ENCODE measurements at places on chromosomes 5 and 9.

DNA sequence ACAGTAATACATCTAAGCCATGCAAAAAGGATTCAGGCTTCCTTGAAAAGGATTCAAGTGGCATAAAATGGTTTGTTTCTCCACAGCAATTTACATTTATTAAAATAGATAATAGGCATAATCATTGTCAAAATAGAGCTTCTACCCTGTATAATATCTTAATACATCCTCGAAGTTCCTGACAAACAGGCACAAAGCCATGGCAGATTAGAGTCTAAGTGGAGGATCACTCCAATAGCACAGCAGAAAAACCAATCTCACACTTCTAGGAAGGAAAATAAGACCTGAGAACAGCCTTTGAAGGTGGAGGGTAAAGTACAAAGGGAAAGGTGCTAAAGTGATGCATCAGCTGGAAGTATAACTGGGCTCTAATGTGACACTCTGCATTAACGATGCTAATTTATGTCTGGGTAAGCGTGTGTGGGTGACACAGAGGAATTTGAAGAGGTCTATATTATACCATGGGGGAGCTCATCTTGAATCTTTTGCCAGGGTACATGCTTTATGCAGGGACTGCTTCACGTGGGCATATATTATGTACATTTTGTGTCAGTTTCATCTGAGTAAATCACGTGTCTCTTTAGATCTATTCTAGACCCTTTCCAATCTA, 28.8 kb downstream of the PPP2R2B start:
- H3K4me1 ChIP-seq = no peaks in the 10 kb centered on the region
- H3K27me3 ChIP-seq = peaks cover 3% of the 10 kb centered on the region
- DNase-seq = no peak
- H3K4me3 ChIP-seq = no peak overlapping the region

GRCh38 chr5:21058289-21058688, 1070.3 kb upstream of the CDH18 start:
- DNase-seq = no peak
- H3K4me3 ChIP-seq = no peak overlapping the region
- H3K36me3 ChIP-seq = no peaks in the 10 kb centered on the region
- no peaks in the 10 kb centered on the region for H3K4me1 ChIP-seq

DNA sequence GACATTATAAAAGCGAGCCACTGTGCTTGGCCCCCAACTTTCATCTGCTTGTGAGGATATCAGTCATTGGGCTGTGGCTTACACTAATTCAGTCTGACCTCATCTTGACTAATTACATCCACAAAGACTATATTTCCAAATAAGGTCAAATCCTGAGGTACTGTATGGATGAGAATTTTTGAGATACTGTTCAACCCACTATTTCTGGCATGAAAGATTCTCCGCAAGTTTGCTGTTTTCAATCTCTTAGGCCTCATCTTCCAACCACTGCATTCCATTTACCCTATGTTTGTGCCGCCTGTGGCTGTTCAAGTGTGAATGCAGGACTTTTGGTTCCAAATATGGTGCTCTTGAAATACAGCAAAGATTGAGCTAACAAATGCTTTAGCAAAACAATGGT, 400.9 kb upstream of the SGCD start:
- H3K27me3 ChIP-seq = no peaks in the 10 kb centered on the region
- no peaks in the 10 kb centered on the region for H3K4me1 ChIP-seq
- DNase-seq = no peak
- H3K36me3 ChIP-seq = no peaks in the 10 kb centered on the region

GRCh38 chr9:8329561-8330283, 530.1 kb upstream of the DMAC1 start:
- H3K36me3 ChIP-seq = no peaks in the 10 kb centered on the region
- no peaks in the 10 kb centered on the region for H3K4me1 ChIP-seq
- DNase-seq = no peak
- no peak overlapping the region for H3K4me3 ChIP-seq
- H3K27me3 ChIP-seq = no peaks in the 10 kb centered on the region

DNA sequence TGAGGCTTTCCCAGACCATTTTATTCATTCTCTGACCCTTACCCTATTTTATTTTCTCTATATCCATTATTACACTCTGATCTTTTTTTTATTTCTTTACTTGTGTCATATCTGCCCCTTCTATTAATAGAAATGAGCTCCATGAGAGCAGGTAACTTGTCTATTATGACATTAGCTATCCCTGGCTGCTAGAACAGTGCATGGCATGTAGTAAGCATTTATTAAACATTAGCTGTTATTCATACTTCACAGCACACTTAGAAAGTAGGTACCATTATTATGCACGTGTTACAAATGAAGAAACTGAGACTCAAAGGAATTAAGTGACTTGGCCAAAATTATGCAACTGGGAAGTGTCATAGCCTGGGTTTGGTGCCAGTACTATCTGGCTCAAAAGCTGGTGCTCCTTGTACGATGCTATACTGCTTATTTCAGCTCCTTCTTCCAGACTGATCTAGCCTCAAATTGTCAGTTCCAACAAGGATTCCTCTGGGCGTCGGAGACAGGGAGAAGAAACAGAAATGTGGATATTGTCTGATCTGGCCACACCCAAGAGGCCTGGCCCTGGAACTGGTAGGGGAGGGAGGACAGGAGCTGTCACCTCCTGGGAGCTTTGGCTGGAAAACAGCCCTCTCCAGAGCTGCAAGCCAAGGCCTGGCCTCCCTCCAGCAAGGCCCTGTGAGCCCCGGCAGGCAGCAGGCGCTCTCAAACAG, 10.8 kb upstream of the NIPAL4 start:
- no peak overlapping the region for H3K4me3 ChIP-seq
- H3K27ac ChIP-seq = no peak overlapping the region
- no peaks in the 10 kb centered on the region for H3K36me3 ChIP-seq

GRCh38 chr5:80591352-80591751, 21.3 kb upstream of the ANKRD34B start:
- no peaks in the 10 kb centered on the region for H3K4me1 ChIP-seq
- no peak overlapping the region for H3K27ac ChIP-seq
- H3K36me3 ChIP-seq = no peaks in the 10 kb centered on the region
- no peak for DNase-seq

GRCh38 chr9:36987891-36988290, 46.2 kb downstream of the PAX5 start:
- peaks cover 68% of the 10 kb centered on the region for H3K27me3 ChIP-seq
- DNase-seq = no peak
- peaks cover 15% of the 10 kb centered on the region for H3K4me1 ChIP-seq
